ENCODE measurements at places on chromosomes 6 and 20.

GRCh38 chr6:134764741-134765140 is 185.2 kb downstream of the ALDH8A1 start:
- no peak for DNase-seq

GRCh38 chr6:13847326-13848050 is 33.1 kb upstream of the MCUR1 start:
- DNase-seq, result no peak

- DNase-seq, result no peak
Measured at GRCh38 chr6:72316675-72317380, 305.0 kb upstream of the KCNQ5 start.

DNA sequence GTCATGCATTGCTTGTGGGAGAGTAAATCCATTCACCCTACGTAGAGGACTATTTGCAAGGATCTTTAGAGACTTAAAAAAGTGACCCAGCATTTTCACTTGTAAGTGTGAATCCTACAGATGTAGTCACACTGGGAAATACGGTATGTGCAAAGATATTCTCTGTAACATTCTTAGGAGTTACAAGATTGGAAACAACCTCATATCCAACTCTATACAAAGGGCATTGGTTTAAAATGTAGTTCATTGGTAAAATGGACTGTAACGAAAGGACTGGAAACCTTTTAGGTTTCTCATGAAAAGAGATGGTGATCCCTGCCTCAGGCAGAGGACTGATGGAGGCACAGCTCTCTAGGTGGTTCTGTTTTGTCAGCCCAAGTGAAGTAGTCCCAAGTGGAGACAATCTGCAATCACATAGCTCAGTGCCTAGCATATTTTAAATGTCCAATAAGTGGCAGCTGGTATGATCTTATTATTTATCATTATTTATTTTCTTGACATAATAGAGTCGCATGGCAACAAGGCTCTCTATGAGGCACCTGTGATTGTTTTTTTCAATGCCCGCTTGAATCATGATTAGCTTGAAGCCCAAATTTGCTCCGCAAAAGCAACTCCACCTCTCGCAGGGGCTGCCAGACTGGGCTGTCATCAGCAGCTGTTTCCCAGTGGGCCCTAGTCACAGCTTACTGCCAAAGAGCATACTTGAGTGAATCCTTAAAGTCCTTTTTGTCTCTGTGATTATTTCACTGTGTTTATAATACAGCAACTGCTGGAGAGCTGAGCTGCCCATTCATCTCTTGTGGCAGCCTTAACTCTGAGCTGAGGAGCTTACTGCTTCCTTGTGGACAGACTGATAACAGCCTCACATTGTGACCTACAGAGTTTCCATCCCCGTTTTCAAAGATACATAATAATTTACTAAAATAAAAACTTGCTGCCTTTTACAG is 19.8 kb upstream of the ENPP1 start:
- DNase-seq, result no peak

DNA sequence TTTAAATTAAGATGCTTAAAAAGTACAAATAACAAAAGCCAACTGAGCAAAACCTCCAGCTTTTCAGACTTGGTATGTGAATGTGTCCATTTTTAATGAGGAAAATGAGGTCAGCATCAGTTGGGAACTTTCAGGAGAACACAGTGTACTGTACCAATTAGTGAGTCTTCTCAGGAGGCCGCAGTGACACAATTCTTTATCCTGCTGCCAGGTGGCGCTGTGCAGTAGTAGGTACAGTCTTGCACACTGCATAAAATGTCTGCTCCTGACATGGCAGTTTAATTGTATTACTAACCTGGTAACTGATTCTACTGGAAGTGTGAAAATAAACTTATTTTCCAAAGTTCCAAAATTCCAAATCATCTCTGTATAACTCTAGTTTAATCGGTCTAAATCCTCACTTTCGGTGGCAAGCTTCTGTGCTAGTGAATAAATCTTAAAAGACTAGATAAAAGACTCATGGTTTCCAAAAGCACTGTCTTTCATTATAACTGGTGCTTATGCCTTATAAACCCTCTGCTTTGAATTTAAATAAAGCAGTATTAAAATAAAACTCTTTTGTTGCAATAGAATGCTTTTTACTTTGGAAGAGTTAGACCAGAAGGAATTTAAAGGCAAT is 214.8 kb upstream of the MMS22L start:
- DNase-seq, result peak; percentile 23

DNA sequence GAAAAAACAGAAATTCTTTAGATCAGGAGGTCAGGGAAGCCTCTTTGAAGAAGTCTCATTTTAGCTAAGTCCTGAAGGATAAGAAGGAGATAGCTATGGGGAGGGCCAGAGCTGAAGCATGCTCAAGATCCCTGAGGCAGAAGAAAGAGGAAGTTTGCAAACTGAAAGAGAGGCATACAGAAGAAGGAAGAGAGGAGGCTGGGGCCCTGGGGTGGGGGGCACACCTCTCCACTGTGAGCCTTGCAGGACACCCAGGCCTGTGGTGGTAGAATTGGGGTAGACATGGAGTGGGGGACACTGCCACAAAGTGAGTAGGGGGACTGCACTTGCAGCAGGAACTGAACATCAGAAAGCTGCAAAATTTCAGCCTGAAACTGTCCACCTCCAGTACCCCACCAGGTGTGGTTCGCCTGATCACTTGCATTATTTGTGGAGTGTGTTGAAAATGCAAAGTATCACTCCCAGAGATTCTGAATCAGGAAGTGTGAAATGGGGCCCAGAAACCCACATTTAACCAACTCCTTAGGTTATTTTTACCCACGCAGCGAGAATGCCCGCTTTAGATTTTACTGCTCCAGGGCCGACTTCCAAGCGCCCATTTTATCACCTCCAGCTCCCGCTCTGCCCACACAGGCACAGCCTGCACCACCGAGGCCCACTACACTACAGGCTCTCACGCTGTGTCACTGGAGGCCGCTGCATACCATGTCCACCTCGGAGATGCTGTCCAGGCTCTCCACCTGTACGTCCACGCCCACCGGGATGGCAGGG is 44.0 kb downstream of the GABRR2 start:
- DNase-seq, result peak; percentile 34

GRCh38 chr6:5540370-5540769 is 279.1 kb downstream of the FARS2 start:
- DNase-seq, result no peak

- DNase-seq, result no peak
Measured at GRCh38 chr6:7673063-7673536, 52.8 kb upstream of the BMP6 start.

GRCh38 chr20:51418137-51418529 is 124.4 kb downstream of the NFATC2 start:
- DNase-seq, result no peak

- no peak for DNase-seq
Measured at GRCh38 chr6:119390247-119390793, 40.8 kb upstream of the MAN1A1 start.

DNA sequence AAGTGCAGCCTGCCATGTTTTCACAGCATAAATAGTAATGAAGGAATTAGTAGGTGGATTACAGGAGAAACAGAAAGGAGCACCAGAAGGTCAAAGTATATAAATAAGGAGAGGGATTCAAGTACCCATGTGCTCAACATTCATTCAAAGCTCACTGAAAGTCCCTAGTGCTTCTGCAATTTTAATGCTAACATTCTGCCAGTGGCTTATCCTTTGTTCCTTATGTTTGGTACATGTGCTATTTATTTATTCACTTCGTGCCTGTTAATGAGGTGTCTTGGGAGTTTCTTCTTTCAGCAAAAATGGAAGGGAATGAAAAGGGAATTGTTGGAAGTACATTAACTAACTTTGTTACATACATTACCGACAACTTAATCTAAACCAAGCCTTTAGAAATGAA is 105.7 kb downstream of the CRYBG1 start:
- no peak for DNase-seq

DNA sequence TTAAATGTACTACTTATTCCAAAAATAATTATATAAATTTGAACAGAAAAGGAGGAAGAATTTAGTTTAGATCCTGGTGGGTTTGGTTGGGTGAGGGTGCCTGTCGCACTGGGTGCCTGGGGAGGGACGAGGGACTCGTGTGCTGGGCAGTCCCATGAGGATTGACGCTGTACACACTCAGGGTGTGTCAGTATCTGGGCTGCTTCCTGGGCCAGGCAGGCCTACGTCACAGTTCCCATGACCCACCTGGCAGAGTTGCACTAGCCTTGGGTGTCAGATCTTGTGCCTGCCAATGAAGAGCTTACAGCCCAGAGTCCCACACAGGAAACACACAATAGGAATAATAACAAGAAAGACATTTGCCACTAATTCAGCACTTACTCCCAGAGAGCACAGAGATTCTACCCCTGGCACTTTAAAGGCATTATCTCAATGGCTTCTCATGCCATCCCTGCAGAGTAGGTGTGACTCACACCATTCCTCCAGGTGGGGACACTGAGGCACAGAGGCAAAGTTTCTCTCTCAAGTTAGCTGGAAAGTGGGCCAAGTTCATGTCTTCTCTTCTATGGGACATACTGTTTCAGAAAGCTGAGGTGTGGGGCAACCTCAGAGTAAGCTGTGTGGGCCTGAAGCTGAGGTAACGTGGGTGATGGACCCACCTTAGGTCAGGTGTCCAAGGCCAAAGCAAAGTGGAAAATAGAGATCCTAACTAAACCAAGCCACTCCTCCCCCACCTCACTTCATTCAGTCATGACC is 1.3 kb upstream of the SDCBP2 start:
- DNase-seq, result no peak

- no peak for DNase-seq
Measured at GRCh38 chr6:35318196-35319171, 20.9 kb downstream of the DEF6 start.

DNA sequence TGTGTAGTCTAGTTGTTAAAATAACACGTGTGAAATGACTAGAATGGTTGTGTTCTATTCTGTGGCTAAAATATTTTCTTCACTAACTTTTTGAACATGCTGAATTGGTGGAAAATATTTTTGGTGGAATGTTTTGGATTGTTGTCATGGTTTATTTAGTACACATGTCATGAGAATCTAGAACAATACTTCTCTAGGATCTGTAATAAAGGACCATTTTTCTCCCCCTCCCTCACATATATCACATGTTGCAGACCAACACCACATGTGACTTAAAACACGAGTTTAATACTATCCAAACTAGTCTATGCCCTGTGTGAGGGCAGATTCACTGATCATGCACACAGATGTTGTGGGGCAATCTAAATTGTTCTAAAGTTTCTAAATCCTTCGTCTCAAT is 29.2 kb downstream of the FIG4 start:
- no peak for DNase-seq

DNA sequence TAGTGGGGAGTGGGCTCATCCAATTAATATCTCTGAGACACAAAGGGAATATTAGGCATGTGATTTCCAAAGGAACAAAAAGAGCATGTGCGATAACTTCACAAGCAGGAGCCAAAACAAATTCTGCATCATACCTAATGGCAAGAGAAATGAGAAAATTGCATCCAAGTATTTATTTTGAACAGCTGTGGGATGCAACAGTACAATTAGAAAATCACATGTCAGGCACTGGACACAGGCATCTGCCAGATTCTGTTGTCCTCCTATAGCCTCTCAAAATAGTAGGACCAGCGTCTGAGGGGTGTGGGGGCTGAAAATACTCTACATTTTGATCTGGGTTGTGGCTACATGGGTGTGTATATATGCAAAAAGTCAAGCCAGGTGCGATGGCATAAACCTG is 66.3 kb downstream of the EDN1 start:
- DNase-seq, result no peak

DNA sequence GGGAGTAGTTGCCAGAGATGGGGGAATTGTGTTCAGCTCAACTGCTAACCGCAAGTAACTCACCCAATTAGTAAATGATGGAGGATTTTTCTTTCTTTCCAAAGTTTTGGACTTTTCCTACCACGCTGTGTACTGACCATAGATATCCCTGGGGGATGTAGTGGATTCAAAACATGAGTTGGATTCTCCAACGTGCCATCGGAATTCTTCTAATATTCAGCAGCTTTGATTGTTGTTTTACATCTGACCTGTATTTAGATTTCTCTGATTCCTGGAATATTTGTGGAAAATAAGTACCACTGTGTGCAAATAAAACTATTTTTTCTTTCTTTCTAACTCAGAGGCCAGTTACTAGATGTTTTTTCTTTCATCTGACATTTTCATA is 1.1 kb downstream of the CCDC170 start:
- DNase-seq, result no peak

DNA sequence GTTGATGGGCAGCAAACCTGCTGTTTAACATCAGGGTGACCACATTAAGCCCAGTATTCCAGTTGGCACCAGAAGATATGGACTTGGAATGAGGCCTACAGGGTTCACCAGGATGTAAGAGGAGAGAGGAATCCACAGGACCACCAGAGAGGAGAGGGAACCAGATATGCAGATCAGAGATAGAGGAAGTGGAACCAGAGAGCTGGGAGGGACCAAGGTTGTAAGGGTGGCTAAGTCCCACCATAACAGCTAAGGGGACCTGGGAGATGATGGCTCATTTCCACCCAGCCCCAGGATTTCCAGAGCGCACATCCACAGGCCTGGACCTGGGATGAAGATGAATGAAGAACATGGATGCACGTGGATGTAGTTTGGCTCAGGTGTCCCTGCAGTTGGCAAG is 11.1 kb downstream of the BTN2A1 start:
- no peak for DNase-seq

- no peak for DNase-seq
Measured at GRCh38 chr6:108002365-108003221, 44.6 kb upstream of the SEC63 start.

Measured in KG1 (cell line).